Stimulated activated CD4-positive, alpha-beta T cell treated with anti-CD3 and anti-CD28 coated beads, Interleukin-4, amount 100 ng/mL, for 24 hours (primary cell): ENCODE measurements at places on chromosomes 12 and 14.

GRCh38 chr14:21278632-21279031 is 1.3 kb upstream of the RPGRIP1 start:
- DNase-seq: no peak

GRCh38 chr12:80861641-80862378 is 75.9 kb downstream of the LIN7A start:
- DNase-seq: no peak

DNA sequence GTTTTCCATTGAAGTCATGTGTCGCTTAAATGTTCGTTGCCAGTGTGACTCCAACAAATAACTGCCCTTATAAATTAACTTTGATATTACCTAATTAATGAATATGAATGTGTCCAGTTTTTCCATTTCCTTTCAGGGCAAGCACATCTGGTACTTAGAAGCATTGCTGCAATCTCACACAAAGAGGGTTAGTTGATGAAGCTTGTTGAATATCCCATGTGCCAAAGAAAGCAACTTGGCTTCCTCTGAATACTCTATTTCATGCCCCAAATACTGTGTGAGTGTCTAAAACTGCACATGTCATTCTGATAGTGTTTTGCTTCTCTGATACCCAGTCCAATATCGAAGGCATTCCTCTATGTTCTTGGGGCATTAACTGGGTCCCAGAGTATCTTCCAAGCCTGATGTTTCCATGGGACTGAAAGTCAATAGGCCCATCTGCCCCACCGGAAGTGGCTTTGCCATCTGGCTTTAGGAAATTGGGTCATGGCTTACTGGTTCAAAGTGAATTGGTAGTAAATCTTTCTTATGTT is 75.8 kb upstream of the CNTN1 start:
- DNase-seq: no peak

DNA sequence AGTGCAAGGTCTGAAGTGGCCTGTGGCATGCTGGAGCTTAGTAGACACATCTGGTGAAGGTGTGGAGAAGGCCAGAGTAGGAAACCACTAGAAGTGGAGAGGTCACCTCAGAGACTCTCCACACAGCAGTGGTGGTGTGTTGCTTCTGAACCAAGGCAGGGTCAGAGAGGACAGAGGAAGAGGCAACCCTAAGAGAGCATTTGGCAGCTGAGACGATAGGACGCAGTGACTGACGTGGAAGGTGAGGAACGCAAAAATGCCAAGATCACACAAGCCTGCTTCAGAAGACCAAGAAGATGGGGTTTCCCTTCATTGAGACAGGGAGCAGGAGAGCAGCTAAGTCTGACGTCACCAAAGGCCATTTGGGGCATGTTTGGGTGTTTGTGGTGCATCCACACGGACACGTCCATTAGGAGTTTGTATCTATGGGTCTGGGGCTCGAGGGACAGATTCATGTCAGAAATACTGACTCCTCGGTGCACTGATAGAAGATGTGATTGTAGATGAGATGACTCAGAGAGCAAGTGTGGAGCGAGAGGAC is 338.1 kb downstream of the CACNA1C start:
- DNase-seq: no peak

- DNase-seq: no peak
Measured at GRCh38 chr14:81449114-81449513, 49.0 kb upstream of the STON2 start.

DNA sequence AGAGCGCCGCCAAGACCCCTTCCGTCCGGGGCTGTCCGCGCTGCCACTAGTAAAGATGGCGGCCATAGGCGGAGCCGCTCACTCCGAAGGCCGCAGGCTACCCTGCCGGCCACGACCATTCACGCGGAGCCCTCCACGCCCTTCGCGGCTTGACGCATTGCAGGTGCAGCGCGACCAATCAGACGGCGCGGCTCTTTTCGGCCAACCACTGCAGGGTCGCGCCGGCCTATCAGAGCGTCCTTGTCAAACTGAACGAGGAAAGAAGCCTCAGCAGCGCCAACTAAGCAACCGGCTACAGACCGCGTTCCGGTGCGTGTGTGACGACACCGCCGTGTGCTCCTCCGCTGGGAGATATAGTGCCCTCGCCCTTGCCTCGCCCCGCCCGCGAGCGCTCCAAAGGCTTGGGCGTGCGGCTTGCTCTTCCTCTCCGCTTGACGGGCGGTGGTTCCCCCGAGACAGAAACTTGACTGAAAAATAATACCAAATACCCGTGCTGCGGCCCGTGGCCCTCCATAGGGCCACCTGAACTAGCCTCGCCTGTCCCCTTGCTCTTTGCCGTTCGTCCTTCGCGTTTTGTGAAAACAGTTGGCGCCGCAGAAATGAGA is 13.6 kb upstream of the CALM1 start:
- DNase-seq: peak; percentile 98

- DNase-seq: no peak
Measured at GRCh38 chr12:130468186-130468585, 130.5 kb downstream of the PIWIL1 start.

DNA sequence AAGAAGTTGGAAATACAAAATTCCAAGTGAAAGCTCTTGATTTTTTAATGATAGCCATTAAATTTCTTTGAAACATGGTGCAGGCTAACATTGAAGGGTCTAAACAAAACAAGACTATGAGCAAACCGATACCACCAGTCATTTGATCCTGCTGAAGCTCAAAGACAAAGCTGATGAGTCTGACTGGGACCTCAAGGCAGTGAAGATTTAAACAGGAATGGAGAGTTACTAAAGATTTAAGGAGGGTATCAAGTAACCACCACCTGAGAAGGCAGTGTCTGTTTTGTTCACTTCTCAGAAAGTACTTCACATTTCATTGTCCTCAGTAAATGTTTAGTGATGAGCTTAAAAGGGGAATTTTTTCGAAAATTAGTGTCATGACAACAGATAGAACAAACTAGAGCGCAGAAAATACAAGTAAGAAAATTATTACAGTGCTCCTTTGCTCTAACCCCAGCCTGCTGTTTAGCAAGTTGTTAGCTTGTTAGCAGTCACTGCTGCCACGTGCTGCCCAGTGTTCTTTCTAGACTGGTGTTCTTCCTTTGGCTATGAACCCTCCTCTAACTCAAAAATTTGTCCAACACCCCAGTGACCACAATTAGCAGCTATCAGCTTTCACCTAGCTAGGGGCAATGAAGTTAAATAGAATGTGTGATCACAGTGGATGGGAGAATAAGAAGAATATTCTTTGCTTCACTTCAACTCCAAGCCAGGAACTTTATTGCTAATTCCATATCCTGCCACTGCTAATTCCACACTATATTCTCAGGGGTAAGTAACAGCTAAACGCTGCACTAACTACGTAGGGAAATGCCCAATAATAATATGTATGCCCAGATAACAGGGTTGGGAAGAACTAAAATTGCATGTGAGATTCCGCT is 41.1 kb downstream of the YAF2 start:
- no peak for DNase-seq

- DNase-seq: no peak
Measured at GRCh38 chr12:84919271-84919670, 6.7 kb upstream of the SLC6A15 start.

DNA sequence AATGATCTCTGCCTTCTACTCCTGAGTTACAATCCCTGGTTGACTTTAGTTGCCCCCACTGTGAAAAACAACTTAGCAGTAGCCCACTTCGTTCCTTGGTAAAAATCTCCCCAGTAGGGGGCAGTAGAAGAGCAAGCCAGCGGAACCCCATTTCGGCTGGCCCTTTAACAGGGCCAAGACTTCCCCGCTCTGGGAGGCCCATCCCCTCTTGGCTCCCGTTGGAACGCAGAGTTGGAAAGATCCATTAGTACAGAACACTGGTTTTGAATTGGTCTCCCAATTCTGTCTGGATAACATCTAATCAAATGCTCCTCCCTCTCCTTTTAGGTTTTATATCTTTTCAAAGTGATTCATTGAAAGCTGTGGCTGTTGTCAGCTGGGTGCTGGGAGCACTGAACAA is 1133.3 kb downstream of the BCL11B start:
- DNase-seq: peak; percentile 79

- DNase-seq: no peak
Measured at GRCh38 chr12:1611803-1612572, 17.0 kb upstream of the WNT5B start.

- DNase-seq: no peak
Measured at GRCh38 chr12:101928556-101928955, 51.2 kb downstream of the DRAM1 start.

- DNase-seq: peak; percentile 51
Measured at GRCh38 chr12:94941440-94941862, 62.0 kb downstream of the NDUFA12 start.
